Caco-2 (cell line): ENCODE measurements at places on chromosomes 7 and 10. TPM values are rescaled to one million over a fixed set of nuclear protein-coding genes. Genes with fewer than 3 reads are reported as not detected.

DNA sequence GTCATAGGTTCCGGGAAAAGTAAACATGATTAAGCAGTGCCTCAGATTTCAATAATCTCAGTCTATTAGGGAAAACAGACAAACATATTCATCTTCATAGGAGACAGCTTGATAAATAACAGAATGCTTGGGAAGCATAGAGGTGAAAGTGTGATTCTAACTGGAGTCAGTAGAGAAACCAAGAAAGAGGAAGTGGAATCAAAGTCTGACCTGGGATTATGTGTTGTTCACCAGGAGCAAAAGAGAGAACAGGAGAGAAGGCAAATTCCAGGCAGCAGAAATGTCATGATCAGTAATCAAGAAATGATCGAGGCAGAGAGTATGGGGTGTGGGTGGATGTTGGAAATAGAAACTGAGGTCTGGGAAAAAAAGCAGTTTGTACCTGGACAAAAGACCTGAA, 43.7 kb downstream of the DGKB start:
- no peak for DNase-seq

DNA sequence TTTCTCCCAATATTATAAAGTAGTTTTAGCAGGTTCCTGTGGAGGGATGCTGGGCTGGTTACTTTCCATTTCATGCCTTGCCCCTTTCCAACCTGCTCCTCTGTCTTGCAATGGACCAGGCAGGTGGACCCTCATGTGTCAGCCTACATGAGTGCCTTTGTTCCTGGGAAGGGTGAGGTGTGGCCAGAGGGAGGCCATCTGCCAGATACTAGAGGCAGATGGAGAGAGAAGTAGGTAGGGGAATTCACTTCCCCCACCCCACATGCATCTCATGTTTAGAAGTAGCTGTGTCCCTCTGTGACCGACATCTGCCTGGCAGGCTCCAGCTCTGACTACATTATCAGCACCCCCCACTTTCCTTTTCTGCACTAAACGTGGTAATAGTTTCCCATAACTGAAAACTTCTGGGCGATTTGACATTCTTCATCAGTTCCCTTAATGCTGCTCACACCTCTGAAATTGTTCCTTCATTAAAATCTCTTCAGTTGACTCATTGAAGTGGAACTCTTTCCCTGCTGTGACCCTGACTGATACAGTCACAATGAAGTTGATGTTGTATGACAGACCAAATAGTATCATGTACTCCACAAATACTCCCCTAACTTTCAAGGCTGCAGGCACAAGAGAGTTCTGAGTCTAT, 396.3 kb upstream of the FZD8 start:
- no peak for DNase-seq

DNA sequence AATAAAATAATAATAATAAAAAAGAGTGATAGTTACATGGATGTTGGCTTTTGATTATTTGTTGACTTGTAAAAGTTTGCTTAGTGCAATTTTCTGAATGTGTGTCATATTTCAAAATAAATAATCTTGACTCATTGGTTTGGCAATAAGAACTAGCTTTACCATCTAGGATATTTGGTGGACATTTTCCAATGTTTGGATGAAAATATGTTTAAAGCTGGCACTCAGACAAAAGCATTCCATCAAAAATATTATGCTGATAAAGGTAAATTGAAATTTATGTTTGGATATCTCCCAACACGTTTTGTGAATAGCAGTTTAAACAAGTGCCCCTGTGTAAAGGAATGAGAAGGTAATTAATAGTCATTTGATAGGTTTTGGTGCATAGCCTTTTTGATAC, 62.5 kb upstream of the KCNMA1 start:
- DNase-seq, result no peak

- no peak for DNase-seq
Measured at GRCh38 chr10:7008645-7009044, 402.2 kb downstream of the SFMBT2 start.

DNA sequence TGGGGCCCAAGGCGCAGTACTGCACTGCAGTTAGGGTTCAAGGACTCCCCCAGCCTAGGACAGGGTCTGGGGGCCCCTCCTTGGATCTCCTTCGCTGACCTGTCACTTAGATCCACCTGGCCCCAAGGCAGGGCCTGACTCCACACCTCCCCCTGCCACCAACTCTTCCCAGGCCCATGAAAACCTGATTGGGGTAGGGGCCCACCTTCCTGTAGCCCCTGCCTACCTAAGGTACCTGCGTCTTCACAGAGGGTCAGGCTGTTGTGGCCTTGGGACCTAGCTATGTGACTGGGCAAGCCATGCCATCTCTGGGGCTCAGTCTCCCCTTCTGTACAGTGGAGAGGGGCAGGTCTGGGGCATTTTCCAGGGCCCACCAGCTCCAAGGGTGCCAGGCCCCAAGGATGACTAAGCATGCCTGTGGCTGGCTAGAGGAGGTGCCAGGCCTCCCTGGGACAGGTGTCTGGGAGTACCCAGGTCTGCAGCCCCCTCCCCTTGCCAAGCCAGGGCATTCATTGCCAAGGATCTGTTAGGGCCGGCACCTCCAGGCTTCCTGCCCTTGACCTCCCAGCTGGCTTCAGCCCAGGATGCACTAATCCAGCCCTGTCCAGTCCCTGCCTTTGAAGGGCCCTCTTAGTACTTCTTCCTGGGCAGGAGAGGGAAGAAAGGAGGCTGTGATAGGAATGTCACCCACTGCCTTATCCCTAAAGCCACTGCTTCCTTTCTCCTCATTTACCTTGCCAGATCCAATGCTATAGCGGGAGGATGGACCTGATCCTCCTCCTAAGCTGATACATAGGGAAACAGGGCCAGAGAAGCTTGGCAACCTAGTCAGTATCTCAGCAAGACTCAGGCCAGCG, 1.3 kb downstream of the LIMK1 start:
- DNase-seq, result no peak

DNA sequence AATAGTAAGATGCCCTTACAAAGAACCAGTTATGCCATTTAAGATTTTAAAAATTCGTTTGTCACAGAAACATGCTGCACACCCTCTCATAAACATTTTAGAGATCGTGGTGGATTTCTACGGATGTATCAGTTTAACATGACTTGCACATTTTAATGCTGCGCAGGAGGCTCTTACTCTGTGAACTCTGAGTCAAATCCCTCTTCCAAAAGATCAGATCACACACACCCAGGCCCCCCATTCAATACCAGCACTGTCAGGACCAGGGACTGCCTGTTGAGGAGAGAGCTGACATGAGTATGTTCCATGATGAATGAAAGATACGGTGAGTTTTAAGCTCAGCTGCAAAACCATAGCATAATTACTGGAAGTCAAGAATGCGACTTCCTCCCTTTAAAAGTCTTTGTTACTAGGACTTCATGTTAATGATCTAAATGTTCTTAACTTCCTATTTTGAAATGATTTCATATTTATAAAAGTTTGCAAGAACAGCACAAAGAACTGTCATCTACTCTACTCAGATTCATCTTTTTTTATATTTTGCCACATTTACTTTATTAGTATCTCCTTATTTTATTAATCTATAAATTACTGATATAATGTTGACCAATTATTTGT, 500.2 kb downstream of the GLRX3 start:
- no peak for DNase-seq

DNA sequence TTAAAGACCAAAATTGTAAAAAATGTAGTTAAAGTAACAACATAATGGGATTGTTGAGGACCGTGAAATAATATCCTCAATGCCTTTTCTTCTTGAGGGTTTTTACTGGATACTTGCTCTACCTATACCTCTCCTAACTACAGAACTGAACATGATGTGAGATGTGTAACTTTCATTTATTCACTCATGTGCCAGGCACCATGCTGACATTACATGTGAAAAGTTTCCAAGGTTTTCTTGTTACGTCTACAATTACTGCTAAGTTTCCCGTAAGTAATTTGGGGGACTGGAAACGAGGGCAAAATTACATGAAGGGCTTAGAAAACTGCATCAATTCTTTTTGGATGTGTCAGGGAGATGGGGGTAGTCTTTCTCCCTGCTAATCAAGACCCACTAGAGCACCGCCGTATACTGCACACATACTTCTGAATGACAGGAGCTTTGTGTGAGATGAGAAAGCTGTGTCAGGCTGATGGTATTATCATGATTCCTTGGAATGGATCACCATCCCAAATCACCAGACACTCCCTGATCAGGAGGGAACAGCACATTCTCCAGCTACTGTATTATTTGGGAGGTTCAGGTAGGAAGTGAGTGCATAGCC, 41.8 kb downstream of the PTPRZ1 start:
- no peak for DNase-seq

DNA sequence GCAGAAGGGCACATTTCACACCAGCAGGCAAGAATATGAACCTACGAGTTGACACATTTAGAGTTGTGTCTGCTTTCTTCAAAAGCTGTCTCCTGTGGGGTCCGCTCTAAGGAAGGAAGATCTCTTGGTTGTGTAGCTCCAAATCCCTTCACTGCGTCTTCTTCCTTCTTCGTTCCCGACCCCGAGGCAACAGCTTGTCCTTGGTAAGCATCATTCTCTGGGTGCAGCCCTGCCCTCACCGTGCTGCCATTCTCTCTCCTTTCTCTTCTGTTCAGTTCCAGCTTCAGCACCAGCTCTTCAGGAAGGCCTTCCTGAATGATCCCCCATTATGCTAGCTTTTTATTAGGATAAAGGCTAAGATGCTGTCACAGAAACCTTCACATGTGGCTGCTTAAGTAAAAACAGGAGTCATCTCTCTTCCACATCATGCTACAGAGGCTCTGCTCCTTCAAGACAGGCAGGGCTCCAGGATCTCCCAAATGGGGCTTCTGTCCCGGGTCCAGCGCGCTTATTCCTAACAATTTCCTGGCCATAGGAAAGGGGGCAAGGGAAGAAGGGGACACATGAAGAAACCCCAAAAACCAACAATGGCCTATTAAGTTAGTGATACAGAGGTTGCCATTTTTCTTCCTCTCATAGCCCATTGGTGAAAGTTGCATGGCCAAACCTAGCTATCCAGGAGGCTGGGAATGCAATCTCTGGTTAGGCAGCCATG, 52.2 kb upstream of the SHH start:
- DNase-seq, result no peak

- no peak for DNase-seq
Measured at GRCh38 chr10:65719790-65720189, 1206.0 kb upstream of the LRRTM3 start.

GRCh38 chr7:67267914-67268313, 271.3 kb downstream of the TYW1 start:
- no peak for DNase-seq

DNA sequence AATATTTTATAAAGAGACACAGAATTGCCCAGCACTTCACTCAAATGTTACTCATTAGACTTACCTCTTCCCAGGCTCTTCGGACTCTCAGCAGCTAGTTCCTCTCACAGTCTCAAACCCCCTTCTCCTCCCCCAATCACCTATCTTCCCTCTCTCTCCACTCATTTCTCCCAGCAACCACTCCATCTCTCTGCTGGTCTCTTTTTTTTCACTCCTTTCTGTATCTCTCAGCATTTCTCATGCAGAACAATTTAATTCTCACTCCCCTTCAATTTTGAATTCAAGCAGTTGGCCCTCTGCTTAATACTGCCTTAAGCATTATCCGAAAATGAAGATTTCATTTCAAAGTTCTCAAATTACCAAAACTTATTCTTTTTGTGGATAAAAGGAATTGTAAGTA, 34.4 kb upstream of the CAV2 start:
- DNase-seq, result no peak

DNA sequence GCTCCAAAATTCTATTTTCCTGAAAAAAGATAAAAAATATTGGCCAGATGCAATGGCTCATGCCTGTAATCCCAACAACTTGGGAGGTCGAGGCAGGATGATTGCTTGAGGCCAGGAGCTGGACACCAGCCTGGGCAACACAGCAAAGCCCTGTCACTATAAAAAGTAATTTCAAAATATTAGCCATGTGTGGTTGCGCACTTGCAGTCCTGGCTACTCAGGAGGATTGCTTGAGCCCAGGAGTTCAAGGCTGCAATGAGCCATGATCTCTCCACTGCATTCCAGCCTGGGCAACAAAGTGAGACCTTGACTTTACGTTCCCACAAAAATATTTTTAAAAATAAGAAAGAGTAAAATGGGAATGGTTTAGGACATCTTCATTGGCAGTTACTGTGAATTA, 104.1 kb upstream of the AFAP1L2 start:
- DNase-seq, result no peak

GRCh38 chr10:110446954-110447608, 50.6 kb upstream of the DUSP5 start:
- DNase-seq, result no peak

C10orf62 gene
- not detected in 2 replicates for total RNA-seq

CYP3A5 gene
- 2.7 and 3.7 TPM in 2 replicates for total RNA-seq

SUN3 gene
- not detected in 2 replicates for total RNA-seq

DPP6 gene
- total RNA-seq, result not detected in 2 replicates

LRRD1 gene
- total RNA-seq, result not detected in 2 replicates

ENO4 gene
- total RNA-seq, result not detected in 2 replicates

CALHM3 gene
- 0.18 TPM in 1 of 2 replicates, not detected in the other for total RNA-seq

MUC12 gene
- 0.16 and 0.49 TPM in 2 replicates for total RNA-seq

SCIN gene
- total RNA-seq, result 0.39 and 0.84 TPM in 2 replicates

VPS37D gene
- total RNA-seq, result 1.9 and 2.7 TPM in 2 replicates

GTF2IRD1 gene
- total RNA-seq, result 53.6 and 54.6 TPM in 2 replicates

EPDR1 gene
- total RNA-seq, result 0.25 and 0.39 TPM in 2 replicates

HOXA4 gene
- 4.8 and 5.5 TPM in 2 replicates for total RNA-seq
